ENCODE measurements at places on chromosomes 16 and 17.

- DNase-seq = no peak
These were observed 11.8 kb upstream of the FAM117A start for GRCh38 chr17:49775546-49776260.

GRCh38 chr17:59327121-59327980 is 4.1 kb upstream of the YPEL2 start:
- DNase-seq = no peak

DNA sequence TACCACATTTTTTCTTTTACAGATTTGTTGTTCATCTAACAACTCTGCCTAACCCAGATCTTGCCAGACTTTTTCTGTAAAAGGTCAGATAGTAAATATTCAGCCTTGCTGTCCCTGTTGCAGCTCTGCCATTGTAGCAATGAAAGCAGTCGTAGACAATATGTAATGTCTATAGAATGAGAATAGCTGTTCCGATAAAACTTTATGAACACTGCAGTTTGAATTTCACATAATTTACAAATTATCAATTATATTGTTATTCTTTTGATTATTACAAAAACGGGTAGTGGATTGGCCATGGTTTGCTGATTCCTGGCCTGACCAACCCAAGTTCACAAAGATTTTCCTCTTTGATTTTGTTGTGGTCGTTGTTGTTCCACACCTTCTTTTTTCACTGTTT is 2.9 kb downstream of the LRRC37B start:
- no peak for DNase-seq

DNA sequence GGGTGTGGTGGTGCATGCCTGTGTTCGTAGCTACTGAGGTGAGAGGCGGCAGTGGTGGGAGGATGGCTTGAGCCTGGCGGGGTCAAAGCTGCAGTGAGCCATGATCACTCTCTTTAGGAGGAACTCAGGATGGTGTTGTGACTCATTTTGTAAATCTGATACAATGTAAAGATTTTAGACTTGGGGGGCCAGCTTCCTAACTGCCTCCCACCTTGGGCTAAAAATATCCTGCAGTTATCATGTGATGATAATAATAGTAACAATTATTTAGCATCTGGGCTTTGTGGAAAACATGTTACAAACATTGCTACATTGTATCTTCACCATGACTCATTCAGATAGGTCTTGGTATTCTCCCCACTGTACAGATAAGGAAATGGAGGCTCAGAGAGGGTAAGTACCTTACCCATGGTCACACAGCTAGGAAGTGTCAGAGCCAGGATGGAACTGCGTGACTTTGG is 7.4 kb downstream of the CTNS start:
- DNase-seq = no peak

DNA sequence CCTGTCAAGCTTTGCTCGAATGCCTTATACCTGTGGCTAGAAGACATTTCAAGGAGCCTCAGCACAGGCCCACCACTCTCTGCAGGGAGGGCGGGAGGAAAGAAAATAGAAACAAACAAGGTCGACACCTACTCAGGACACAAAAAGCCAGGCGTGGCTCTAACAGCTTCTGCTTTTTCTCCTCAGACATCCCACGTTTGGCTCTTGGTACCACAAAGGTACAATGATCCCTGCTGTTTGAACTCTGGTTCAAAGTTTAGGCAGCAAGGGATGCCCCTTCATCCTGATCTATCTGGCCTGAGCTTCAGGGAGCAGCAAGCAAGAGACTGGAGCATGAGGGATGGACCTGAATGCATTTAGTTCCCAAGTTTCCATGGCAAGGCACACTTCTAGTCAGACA is 57.1 kb downstream of the CREBBP start:
- DNase-seq = no peak

GRCh38 chr16:81956213-81956948 is 54.9 kb downstream of the SDR42E1 start:
- DNase-seq = no peak

GRCh38 chr17:80970762-80971703 is 20.6 kb upstream of the CHMP6 start:
- no peak for DNase-seq

- DNase-seq = no peak
These were observed 6.6 kb downstream of the SOCS1 start for GRCh38 chr16:11249233-11250061.

DNA sequence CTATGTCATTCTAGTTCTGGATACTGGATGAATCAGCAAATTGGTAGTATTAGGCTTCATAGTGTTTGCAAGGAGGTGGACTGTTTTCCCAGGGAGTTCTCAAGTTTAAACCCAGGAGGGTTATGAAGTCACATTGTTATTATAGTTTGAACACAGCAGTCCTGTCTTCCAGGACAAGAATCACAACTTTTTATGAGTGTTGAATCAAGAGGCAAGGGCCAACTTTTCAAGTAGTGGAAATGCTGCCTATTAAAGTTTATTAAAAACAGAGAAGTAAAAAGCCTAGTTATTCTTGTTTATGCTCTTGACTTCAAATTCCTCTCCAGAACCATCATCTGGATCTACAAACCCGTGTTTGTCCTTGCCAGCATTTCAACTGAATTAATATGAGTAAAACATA is 86.3 kb upstream of the GOT2 start:
- no peak for DNase-seq

- no peak for DNase-seq
These were observed 38.5 kb downstream of the TBC1D16 start for GRCh38 chr17:79997011-79997660.

GRCh38 chr17:8941520-8941919 is 24.0 kb downstream of the PIK3R5 start:
- DNase-seq = no peak

DNA sequence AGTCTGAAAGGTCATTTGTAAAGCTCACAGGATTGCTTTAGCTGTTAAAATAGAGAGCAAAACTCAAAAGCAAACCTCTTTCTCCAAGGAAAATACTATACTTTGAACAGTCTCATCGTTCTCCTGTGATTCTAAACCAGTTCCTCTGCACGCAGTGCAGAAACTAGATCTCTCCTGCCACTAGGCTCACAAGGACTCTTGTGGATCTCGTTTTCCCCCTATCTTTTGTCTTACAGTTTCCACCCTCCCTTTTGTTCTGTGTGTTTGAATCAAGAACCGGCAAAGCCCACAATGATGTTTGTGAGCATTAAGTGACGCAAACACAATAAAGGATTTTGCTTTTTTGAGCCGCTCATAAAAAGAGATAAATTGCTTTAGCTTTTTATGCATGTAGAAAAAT is 1103.5 kb upstream of the RBFOX1 start:
- DNase-seq = no peak

DNA sequence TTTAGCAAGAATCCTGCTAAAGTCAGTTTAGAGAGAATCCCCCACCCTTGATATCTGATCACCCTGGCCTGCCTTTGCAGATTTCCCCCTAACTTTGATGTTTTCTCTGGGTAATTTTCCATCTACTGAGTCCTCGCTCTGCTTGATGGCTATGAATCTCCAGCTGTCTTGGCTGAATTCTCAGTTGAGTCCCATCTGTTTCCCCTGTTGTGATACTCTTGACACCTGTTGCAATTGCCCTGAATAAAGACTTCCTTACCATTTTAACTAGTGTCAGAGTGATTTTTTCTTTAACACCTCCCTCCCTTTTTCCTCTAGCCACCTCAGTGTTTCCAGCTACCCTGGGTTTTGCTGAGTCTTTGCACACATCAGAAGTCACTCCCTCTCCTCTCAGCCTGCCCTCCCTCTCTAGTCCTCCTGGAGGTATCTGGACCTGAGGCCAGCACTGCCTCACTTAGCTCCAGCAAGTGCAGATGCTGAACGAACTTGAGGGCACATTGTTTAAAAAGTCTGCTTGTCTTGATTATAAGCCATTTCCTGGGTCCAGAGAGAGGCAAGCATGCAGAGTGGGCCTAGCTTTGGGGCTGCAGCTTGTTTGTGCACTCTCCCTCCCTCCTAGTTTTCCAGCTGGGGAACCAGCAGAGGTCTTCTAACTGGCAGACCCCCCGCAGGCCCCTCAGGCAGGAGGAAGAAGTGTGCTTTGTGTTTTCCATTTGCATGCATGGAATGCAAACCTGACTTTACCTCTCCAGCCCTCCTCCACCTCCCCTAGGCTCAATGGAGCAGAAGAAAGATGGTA is 33.2 kb downstream of the SPACA3 start:
- DNase-seq = peak; percentile 16

- DNase-seq = no peak
These were observed 266.8 kb downstream of the SEC14L1 start for GRCh38 chr17:77407321-77408277.

GRCh38 chr17:31494259-31495021 is 103.0 kb downstream of the RAB11FIP4 start:
- DNase-seq = no peak

DNA sequence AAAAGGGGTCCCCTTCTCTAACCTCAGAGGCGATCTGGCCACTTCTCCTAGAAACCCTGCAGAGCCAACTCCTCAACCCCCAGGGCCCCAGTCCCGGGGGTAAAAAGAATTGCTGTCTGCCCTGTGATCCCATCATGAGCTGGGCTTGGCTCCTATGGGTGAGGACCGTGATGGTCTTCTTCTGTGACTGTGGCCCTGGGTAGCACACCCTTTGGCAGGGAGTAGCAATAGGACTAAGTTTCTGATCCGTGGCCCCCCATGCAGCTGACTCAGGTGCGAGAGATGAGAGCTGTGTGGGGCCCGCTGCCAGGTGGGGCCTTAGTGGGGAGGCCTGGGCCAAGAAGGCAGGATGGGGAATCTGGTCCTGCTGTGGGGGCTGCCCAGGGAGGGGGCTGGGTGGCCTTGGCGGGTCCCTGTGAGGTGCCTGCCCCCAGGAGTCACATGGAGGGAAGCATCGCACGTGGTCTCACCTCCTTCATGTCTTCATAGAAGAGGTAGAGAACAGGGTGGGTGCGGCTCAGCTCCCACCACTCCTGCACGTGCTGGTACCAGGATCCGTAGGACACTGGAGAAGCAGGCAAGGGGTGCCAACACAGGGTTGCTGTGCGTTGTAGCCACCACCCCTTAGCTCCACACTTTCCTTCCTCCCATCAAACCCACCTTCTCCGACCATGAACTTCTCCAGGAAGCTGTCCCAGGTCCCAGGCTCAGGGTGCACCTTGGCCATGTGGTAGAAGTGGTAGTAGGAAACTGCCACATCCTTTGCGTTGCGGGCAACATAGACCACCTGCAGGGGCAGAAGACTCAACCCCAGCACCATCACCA is 3.3 kb downstream of the SULT1A1 start:
- DNase-seq = no peak

DNA sequence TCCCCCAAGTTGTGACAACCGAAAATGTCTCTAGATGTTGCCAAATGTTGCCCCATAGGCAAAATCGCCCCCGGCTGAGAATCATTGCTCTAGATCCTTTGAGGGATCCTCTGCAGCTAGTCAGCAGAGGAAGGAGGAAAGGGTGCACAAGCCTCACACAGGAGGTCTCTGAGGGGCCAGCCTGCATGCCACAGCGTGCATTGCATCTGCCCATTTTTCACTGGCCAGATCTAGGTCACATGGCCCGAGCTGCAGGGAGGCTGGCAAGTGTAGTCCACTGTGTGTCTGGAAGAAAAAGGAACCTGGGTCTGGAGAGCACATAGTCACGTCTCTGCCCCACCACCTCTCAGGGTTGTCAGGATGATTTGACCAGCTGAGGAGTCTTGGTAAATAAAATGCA is 138.2 kb downstream of the CCT6B start:
- no peak for DNase-seq

DNA sequence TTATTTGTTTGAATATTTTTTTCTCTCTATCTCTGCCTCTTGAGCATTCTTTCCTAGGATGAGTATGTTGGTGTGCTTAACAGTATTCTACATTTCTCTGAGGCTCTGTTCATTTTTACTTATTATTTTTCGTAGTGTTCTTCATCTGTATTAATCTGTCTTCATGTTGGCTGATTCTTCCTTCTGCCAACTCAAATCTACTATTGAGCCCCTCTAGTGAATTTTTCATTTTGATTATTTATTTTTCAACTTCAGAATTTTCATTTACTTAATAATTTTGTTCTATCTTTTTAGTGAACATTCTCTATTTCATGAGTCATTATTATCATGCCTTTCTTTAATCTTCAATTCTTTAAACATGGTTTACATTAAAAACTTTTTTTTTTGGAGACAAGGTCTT is 3.2 kb upstream of the ST6GALNAC1 start:
- no peak for DNase-seq

DNA sequence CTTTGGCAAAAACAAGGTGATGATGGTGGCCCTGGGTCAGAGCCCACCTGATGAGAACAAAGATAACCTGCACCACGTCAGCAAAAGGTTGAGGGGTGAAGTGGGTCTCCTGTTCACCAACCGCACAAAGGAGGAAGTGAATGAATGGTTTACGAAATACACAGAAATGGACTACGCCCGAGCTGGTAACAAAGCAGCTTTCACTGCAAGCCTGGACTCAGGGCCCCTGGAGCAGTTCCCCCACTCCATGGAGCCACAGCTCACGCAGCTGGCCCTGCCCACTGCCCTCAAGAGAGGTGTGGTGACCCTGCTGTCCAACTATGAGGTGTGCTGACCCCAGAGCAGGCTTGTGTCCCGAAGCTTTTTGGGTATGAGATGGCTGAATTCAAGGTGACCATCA is 29.7 kb upstream of the DLX4 start:
- no peak for DNase-seq

- DNase-seq = no peak
These were observed 29.6 kb downstream of the ZNF778 start for GRCh38 chr16:89246903-89247733.

GRCh38 chr16:84194470-84195200 is 3.7 kb downstream of the ADAD2 start:
- DNase-seq = no peak

GRCh38 chr16:87310610-87311009 is 6.6 kb downstream of the C16orf95 start:
- DNase-seq = no peak

DNA sequence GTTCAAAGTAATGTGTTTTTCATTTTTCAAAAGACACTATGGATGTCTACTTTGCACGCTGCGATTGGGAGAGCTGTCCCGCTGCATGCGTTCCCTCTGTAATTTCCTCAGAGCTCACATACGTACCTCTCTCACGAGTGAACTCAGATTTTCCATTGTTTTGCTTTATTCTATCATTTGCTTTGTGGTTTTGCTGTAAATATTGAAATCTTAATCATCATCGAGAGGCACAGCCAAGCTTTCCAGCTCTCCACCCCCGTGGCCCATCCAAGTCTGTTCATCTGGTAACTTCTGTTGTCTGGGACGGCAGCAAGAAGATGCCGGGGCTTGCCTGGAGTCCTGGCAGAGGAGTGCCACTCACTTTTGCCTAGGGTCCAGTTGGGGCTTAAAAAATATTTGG is 21.1 kb downstream of the TMC6 start:
- no peak for DNase-seq

DNA sequence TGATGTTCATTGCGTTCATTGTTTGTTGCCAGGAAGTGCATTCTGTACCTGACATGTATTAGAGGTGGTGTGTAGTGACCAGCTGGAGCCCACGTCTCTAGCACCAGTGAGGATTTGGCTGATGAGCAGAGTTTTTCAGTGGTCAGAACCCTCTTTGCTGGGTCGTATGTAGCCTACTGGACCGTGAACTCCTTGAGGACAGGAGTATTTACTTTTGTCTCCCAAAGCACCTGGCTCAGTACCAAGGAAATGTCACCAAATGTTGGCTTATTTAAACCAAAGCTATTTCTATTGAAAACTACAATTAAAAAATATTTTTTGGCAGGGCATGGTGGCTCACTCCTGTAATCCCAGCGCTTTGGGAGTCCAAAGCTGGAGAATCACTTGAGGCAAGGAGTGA is 262.7 kb downstream of the SNX29 start:
- no peak for DNase-seq

- no peak for DNase-seq
These were observed 64.1 kb downstream of the SLC5A11 start for GRCh38 chr16:24909856-24910255.

All from vagina (tissue), 2 donors.